ENCODE measurements at places on chromosomes 13 and 19. TPM values are rescaled to one million over a fixed set of nuclear protein-coding genes. Genes with fewer than 3 reads are reported as not detected.

APOC1 gene
- total RNA-seq: 351 TPM

PPP1R15A gene
- 108 TPM for total RNA-seq

- no peak overlapping the region for H3K4me3 ChIP-seq
- H3K27me3 ChIP-seq: no peaks in the 10 kb centered on the region
- no peak for DNase-seq
Measured at GRCh38 chr13:49409008-49409407, 34.9 kb downstream of the CAB39L start.

CCNA1 gene
- total RNA-seq: 2.0 TPM

DNA sequence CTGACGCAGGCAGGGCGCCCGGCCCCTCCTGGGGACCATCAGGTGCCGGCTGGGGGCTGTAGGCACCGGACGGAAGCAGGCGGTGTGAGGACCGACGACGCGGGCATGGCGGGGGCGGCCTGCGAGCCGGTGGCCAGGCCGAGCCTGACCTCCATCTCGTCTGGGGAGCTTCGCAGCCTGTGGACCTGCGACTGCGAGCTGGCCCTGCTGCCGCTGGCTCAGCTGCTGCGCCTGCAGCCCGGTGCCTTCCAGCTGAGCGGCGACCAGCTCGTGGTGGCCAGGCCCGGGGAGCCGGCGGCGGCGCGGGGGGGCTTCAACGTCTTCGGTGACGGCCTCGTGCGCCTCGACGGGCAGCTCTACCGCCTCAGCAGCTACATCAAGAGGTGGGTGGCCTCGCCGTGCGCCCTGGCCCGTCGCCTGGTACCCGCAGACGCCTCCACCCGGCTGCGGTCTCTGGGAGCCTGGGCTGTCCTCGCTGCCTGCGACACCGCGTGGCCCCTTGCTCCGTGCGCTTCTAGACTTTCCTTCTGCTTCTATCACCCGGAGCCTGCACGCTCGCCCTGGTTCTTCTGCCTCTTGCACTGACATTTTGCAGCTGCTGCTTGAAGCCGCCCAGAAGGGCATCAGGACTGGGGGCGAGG lies 460 bp downstream of the MEDAG start:
- no peak overlapping the region for H3K27ac ChIP-seq
- peaks cover 18% of the 10 kb centered on the region for H3K4me1 ChIP-seq
- DNase-seq: peak; percentile 88
- no peaks in the 10 kb centered on the region for H3K36me3 ChIP-seq
- H3K4me3 ChIP-seq: no peak overlapping the region

STX10 gene
- 184 TPM for total RNA-seq

- peaks cover 10% of the 10 kb centered on the region for H3K4me1 ChIP-seq
- no peak overlapping the region for H3K4me3 ChIP-seq
- H3K27me3 ChIP-seq: no peaks in the 10 kb centered on the region
- DNase-seq: peak; percentile 39
- H3K27ac ChIP-seq: no peak overlapping the region
Measured at GRCh38 chr19:45138303-45138751, 22.5 kb downstream of the NKPD1 start.

GRCh38 chr13:37029617-37030016 lies 29.0 kb downstream of the EXOSC8 start:
- H3K4me1 ChIP-seq: no peaks in the 10 kb centered on the region
- H3K4me3 ChIP-seq: no peak overlapping the region
- peaks cover 29% of the 10 kb centered on the region for H3K36me3 ChIP-seq
- H3K27me3 ChIP-seq: no peaks in the 10 kb centered on the region

ADPRHL1 gene
- 6.3 TPM for total RNA-seq

DNA sequence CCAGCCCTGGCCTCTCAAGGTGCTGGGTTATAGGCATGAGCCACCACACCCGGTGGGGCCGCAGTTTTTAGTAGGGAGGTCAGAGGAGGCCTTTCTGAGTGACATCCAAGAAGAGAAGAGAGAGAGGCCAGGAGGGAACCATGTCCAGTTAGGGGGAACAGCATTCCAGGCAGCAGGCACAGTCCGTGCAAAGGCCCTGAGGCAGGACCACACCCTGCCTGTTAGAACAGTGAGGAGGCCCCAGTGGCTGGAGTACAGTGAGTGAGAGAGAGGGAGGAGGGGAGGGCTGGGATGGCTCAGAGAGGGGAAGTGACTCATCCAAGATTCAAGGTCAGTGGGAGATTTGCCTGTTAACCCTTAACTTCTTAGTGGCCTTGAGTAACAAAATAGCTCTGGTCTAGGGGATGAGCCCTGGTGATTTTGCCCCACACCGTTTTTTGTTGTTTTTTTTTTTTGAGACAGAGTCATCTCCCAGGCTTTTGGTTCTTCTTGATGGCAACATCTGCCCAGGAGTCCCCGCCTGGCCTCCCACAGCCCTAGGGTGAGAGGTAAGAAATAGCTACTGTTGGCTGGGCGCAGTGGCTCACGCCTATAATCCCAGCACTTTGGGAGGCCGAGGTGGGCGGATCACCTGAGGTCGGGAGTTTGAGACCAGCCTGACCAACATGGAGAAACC lies 2.7 kb upstream of the PLIN3 start:
- H3K36me3 ChIP-seq: no peaks in the 10 kb centered on the region
- no peaks in the 10 kb centered on the region for H3K27me3 ChIP-seq
- H3K4me1 ChIP-seq: peaks cover 19% of the 10 kb centered on the region
- DNase-seq: no peak
- no peak overlapping the region for H3K27ac ChIP-seq

SYMPK gene
- total RNA-seq: 77.4 TPM

- H3K27me3 ChIP-seq: no peaks in the 10 kb centered on the region
- peaks cover 10% of the 10 kb centered on the region for H3K4me1 ChIP-seq
- H3K36me3 ChIP-seq: no peaks in the 10 kb centered on the region
- H3K27ac ChIP-seq: no peak overlapping the region
Measured at GRCh38 chr13:21071924-21072323, 10.5 kb upstream of the LATS2 start.

DNA sequence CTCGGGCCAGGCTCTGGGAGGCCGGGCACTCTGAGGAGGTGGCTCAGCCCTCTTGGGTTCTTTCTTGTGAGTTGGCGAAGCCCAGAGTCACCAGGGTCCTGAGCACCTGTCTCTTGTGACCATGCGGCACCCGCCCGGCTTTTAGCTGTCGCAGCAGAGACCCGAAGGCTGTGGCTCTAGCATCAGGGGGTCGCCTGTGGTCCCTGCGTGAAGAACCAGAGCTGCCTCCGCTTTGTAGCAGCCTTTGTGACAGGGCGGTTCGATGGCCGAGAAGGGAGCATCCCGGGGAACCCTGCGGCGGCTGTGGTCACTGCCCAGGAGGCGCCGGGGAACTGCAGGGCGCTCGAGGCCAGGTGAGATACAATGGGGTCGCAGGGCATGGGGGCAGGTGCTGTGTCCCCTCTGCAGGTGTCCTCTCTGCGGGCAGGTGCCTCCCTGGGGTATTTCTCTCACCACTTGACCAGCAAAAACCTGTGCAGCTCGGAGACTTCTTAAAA lies 10.4 kb downstream of the MCF2L start:
- no peaks in the 10 kb centered on the region for H3K4me1 ChIP-seq
- no peaks in the 10 kb centered on the region for H3K27me3 ChIP-seq
- H3K27ac ChIP-seq: peak overlapping the region; percentile 84

GRCh38 chr13:111470933-111471332 lies 150.5 kb downstream of the TEX29 start:
- no peaks in the 10 kb centered on the region for H3K36me3 ChIP-seq
- no peak overlapping the region for H3K4me3 ChIP-seq
- H3K4me1 ChIP-seq: no peaks in the 10 kb centered on the region
- no peak for DNase-seq

GRCh38 chr13:36453516-36453915 lies 21.2 kb downstream of the CCNA1 start:
- H3K27me3 ChIP-seq: no peaks in the 10 kb centered on the region
- no peak overlapping the region for H3K27ac ChIP-seq
- no peak for DNase-seq
- H3K4me1 ChIP-seq: no peaks in the 10 kb centered on the region

GRCh38 chr13:112722433-112723263 lies 32.8 kb downstream of the ATP11A start:
- peaks cover 46% of the 10 kb centered on the region for H3K4me1 ChIP-seq
- peaks cover 6% of the 10 kb centered on the region for H3K36me3 ChIP-seq
- DNase-seq: peak; percentile 85
- H3K4me3 ChIP-seq: no peak overlapping the region

GJA3 gene
- total RNA-seq: not detected

TICAM1 gene
- total RNA-seq: 21.8 TPM

- DNase-seq: no peak
- H3K4me1 ChIP-seq: no peaks in the 10 kb centered on the region
- no peak overlapping the region for H3K4me3 ChIP-seq
- H3K27me3 ChIP-seq: no peaks in the 10 kb centered on the region
- no peak overlapping the region for H3K27ac ChIP-seq
Measured at GRCh38 chr13:93745884-93746283, 519.3 kb downstream of the GPC6 start.

- no peaks in the 10 kb centered on the region for H3K36me3 ChIP-seq
- H3K27ac ChIP-seq: no peak overlapping the region
- no peak overlapping the region for H3K4me3 ChIP-seq
- no peaks in the 10 kb centered on the region for H3K27me3 ChIP-seq
Measured at GRCh38 chr13:29901710-29902631, 51.6 kb upstream of the UBL3 start.

GRCh38 chr13:31870511-31870910 lies 131.2 kb downstream of the RXFP2 start:
- H3K4me3 ChIP-seq: no peak overlapping the region
- no peaks in the 10 kb centered on the region for H3K36me3 ChIP-seq
- H3K27me3 ChIP-seq: no peaks in the 10 kb centered on the region
- DNase-seq: no peak
- no peaks in the 10 kb centered on the region for H3K4me1 ChIP-seq
- H3K27ac ChIP-seq: no peak overlapping the region

SPTBN4 gene
- 0.46 TPM for total RNA-seq
